Breast epithelium (tissue), 4 donors: ENCODE measurements at places on chromosomes 12 and 14.

DNA sequence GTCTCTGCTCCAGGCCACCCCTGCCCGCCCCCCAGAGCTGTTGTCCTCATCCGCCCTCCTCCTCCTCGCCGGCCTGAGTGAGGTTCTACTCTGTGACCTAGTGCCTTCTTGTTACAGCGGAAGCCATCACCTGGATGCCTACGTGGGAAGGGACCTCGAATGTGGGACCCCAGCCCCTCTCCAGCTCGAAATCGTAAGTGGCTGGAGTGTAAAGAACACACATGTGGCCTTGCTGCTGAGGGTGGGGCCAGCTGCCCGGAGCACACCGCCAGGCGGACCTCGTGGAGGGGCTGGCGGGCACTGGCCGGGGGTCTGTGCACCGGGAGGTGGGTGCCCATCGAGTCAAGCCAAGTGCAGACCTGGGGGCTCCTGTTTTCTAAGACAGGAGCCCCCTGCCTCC, 19.4 kb downstream of the MEG3 start:
- DNase-seq, result no peak

DNA sequence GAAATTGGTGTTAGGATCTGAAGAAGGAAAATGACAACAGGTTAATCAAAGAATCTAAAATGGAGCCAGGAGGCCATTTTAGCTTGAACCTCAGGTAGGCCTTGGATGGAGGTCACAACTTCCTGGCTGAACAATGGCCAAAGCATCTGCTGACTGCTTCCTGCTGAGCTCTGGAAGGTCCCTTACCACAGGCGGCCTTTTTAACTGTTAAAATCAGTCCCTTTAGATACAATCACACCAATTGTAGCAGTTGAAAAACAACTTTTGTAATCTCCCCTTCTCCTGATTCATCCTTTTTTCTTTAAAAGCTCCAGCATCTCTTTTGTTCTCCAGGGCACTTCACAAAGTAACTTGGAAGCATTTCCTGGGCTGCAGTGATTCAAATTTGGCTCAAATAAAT, 388.8 kb downstream of the PDZRN4 start:
- no peak for DNase-seq

DNA sequence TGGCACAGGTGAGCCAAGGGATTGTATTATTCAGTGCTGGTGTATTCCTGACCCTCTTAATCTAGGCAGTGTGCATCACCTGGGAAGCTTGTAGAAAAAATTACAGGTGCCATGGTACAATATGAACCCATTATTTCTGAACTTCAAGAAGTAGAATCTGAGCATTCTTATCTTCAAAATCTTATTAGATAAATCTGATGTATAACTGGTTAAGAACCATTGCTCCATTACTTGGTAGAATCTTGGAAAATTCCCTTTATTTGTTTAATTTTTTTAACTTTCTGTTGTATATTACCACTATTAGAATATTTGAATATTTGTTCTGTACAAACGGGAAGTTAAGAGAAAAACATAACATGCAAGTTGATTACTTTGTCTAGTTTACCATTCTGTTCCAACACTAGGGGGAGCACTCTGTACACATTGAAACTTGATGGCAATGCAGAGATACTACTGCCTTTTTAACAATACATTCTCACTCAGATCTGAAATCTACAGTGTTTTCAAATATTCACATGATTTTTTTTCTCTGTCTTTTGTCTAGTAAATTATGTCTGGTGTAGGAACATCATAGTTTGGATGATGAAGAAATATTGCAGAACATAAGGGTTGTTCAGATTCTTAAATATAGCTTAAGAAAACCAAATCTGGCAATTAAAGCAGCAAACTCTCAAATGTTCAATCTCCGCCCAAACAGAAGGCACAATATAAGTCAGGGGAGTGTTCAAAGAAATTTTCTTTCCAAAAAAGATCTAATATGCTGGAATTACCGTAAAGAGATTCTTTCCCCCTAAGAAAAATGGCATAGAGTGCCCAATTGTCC, 196.6 kb downstream of the PCNX1 start:
- no peak for DNase-seq

DNA sequence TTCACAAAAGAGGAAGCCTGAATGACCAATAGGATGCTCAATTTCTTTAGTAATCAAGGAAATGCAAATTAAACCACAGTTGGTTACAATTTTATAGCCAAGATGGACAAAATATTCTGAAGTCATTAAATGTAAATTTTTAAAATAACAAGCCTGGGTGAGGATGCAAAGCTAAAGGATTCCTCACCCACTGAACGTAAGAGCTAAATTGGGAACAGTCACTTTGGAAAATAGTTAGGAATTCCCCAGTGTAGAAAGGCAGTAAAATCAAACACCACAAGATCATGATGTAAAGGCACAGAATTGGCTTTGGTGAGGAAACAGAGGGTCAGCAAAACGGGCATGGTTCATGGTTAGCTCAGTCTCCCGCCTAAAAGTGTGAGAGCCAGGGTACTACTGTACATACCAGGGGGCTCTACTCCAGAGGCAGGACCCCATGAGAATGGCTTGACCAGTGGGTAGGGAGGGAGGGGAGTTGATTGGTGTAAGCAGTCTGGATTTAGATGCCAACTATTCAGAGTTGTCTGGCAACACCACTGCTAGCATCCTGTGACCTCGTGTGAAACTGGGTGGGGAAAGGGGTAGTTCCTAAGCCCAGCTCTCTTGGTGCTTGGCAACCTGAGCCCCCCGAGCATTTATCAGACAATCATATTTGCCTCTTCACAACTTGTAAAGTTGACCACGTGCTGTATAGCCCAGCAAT, 213.4 kb upstream of the EGLN3 start:
- DNase-seq, result no peak

DNA sequence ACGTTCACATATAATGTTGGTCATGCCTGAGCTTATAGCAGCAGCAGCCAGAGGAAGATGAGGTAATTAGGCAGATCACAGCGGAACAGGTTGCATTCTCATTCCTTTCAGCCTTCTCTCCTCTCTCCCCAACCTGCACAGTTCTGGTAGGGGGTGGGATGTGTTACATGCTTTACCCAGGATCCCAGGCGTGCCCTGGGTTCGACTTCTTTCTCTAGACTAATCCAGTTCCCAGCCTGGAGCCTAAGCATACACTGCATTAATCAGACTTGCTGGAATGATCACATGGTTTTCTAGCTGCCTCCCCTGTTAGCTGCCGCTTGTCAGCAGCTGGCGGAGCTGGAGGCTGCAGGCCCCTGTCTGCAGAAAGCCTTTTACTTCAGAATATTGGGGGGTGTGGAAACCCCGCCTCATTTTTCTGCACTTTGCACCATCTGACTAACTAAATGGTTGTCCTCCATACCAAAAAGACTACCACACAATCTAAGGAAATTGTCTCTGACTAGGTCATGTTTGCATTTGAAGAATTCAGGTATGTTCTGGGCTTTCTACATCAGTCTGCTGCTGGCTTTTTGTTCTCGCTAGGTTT, 46.0 kb upstream of the EVL start:
- DNase-seq, result no peak

DNA sequence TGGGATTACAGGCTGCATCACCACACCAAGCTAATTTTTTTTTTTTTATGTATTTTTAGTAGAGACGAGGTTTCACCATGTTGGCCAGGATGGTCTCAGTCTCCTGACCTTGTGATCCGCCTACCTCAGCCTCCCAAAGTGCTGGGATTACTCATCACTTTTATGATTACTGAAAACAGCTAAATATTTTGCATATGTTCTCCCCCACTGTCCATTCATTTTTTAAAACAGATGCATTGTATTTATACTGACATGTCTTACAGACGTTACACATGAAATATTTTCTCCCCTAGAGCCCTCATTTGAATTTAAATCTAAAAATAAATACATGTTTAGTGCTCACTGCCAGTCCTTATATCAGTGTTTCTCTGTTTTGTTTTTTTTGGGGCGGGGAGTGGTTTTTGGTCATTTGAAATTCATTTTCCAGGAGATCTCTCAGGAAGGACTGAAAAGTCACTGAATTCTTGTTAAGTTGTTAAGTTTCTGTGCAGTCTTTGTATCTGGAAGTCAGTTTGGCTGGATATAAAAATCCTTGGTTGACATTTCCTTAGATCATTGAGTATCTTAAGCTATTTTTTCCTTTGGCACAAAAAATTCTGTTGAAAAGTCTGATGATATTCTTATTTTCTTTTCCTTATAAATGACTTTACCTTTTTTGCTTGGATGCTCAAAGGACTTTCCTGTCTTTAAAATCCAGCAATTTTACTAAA, 9.4 kb downstream of the FBXO21 start:
- no peak for DNase-seq

DNA sequence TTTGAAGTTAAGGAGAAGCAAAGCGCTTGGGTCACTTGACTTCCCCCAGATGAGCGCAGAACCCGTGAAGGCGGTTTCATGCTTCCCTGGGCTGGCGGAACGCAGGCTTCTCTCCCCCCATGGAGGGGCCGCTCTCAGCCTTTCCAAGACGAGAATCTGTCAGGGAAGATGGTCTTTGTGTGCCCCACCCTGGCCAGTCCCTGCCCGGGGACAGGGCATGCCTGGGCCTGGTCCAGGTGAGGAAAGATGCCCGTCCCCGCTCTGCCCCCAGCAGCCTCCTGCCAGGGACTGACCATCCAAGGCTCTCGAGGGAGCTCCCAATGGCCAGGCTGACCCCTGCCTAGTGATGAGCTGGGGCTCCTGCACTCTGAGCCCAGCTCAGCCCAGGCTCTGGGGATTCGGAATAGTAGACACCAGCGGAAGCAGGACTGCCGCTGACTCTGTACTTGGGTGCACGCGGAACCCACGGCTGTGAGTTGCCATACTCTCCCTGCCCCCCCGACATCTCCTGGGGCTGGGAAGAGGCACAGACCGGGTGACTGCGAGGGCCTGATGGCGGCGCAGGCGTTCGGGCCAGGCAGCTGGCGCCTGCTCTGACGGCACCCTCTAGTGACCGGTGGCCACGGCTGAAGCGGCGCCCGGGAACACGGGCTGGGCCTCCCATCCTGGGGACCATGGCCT, 142.2 kb upstream of the FKBP4 start:
- DNase-seq, result no peak

- DNase-seq, result no peak
These were observed 123.5 kb downstream of the NAV3 start for GRCh38 chr12:77954206-77954555.

DNA sequence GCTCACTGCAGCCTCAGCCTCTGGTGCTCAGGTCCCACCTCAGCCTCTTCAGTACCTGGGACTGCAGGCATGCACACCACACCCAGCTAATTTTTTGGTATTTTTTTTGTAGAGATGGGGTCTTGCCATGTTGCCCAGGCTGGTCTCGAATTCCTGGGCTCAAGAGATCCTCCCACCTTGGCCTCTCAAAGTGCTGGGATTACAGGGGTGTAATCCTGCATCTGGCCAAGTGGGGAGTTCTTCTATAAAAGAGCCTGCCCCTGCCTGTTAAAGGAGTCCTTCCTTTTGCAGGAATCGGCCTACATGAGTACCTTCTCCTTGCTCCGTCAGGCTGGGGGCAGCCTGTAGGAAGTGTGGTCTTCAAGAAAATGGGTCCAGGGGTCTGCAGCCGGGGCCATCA, 54.1 kb upstream of the RASSF3 start:
- no peak for DNase-seq

- DNase-seq, result no peak
These were observed 84.2 kb upstream of the LRIG3 start for GRCh38 chr12:59004456-59004855.

GRCh38 chr12:42477941-42478340, 111.6 kb downstream of the PRICKLE1 start:
- DNase-seq, result no peak

DNA sequence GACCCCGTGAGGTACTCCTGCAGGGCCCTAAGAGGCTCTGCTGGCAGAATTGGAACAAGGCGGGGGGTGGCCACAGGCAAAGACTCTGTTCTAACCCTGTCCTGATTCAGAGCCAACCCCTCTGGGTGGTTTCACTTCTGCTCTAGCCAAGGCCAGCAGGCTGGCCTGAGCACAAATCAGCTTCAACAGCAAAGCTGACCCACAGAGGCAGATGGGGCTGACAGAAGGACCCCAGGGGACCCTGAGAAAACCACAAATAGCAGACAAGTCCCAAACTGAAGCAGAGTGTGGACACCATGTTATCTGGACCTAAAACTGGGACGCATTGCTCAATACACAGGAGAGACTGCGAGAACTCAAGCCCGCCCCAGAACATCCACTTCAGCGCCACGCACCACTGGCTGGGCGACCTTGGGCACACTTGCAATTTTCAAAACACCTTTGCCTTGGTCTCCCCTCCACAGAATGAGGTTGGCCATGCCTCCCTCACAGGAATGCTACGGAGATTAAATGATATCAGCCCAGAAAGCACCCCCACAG, 76.4 kb upstream of the DICER1 start:
- DNase-seq, result no peak
